ENCODE measurements at places on chromosomes 11 and 22. TPM values are rescaled to one million over a fixed set of nuclear protein-coding genes. Genes with fewer than 3 reads are reported as not detected.

Gene ST13
- 237 TPM for total RNA-seq

Gene TRIM48
- not detected for total RNA-seq

Gene C11orf52
- not detected for total RNA-seq

Gene SLC22A9
- total RNA-seq: not detected

DNA sequence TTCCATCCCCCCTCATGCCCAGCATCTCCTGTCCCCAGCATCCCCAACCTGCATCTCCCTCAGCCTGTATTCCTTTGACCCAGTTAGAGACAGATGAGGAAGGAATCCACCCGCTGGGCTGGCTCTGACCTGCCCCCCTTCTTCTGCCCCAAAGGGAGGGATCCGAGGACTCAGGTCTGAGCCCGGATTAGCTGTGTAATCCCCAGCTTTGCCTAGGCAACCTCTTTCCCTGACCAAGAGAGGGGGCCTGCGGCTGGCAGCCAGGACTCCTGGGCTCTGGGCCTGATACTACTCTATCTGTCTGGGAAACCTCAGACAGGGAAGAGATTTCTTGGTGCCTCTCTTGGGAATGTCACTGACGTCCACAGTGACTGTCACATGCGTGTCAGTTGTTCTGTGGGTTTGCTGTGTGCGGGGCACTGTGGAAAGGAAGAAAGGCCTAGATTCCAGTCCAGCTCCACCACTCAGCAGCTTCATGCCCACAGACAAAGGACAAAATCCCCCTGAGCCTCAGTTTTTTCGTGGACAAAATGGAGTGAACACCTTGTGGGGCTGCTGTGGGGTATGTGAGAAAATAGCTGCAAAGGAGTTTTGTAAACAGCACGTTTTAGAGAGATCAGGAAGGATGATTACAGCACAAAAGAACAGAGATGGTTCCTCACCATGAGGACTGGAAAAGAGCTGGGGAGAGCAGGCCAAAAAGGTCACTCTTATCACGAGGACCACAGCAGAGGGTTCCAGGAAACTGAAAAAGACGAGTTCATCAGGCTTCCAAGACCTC is 1.3 kb upstream of the NDUFV1 start:
- DNase-seq: no peak

DNA sequence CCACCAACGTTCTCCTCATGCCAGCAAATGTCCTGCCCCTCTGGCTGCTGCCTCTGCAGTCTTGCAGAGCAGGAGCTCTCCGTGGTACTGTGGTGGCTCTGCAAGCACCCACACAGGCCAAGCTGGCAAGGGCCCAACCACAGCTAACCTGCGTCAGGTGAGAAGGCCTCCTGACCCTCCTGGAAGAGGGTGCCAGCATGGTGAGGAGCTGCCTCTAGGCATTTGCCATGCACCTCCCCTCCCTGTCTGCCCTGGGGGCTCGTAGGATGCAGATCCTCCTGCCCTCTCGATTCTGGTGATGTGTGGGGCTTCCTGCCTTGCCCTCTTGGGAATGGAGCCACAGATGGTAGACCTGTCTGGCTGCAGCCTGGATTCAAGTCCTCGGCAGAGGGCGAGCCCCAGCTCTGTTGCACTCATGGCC is 1408.8 kb downstream of the TBC1D22A start:
- DNase-seq: no peak

DNA sequence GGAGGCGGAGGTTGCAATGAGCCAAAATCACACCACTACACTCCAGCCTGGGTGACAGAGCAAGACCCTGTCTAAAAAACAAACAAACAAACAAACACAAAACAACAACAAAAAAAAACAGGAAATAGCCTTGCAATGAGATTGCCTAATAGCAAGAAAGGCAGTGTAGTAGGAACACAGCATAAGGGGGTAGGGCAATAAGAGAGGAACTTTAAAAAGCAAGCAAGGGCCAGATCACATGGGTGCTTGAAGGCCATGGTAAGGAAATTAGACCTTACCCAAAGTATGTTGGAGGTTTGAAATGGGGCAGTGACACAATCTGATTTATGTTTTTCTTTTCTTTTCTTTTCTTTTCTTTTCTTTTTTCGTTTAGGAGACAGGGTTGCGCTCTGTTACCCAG is 34.7 kb upstream of the NRIP3 start:
- DNase-seq: no peak

- no peak for DNase-seq
Measured at GRCh38 chr11:120900643-120901042, 123.3 kb upstream of the TBCEL start.
